ENCODE measurements at places on chromosomes 3 and 15. TPM values are rescaled to one million over a fixed set of nuclear protein-coding genes. Genes with fewer than 3 reads are reported as not detected.

The ZNF385D gene
- 1.5 TPM for total RNA-seq

The CCDC39 gene
- total RNA-seq, result not detected

The DENND6A gene
- 22.3 TPM for total RNA-seq

The GOLGA8J gene
- total RNA-seq, result not detected

The ZBTB20 gene
- total RNA-seq, result 11.6 TPM

The LSG1 gene
- total RNA-seq, result 35.1 TPM

The C3orf52 gene
- 10.4 TPM for total RNA-seq

The CKMT1B gene
- 19.0 TPM for total RNA-seq

The TRAIP gene
- 7.1 TPM for total RNA-seq

The MB21D2 gene
- 4.4 TPM for total RNA-seq

The SCG5 gene
- total RNA-seq, result 4.0 TPM

The GNAT1 gene
- total RNA-seq, result not detected

The TMEM108 gene
- not detected for total RNA-seq

The CCDC14 gene
- 31.1 TPM for total RNA-seq

Measured in MCF 10A (cell line).